ENCODE measurements at places on chromosomes 3 and 15.

- H3K27ac ChIP-seq, result no peak overlapping the region
- no peaks in the 10 kb centered on the region for H3K36me3 ChIP-seq
- H3K27me3 ChIP-seq, result peaks cover 20% of the 10 kb centered on the region
- no peak for DNase-seq
- H3K4me3 ChIP-seq, result no peak overlapping the region
Observed at GRCh38 chr15:69509131-69509530, 56.5 kb downstream of the RPLP1 start.

DNA sequence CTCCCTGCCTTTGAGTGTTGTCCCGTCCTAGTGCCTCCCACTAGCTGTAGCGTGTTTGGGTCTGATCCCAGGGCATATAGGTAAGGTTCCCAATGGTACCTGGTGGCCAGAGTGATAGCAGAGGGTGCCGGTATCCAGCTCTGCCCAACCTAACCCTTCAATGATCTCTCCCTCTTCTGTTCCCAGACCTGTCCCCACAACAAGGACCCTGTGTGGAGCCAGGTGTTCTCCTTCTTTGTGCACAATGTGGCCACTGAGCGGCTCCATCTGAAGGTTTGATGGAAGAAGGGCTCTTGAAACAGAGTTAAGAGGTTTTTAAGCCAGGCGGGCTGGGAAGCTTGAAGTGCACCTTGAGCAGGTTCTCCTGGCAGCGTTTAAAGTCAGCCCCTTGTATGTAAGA, 35.5 kb downstream of the ESYT3 start:
- no peak overlapping the region for H3K27ac ChIP-seq
- no peaks in the 10 kb centered on the region for H3K4me1 ChIP-seq
- H3K4me3 ChIP-seq, result no peak overlapping the region
- no peaks in the 10 kb centered on the region for H3K36me3 ChIP-seq
- no peak for DNase-seq
- peaks cover 7% of the 10 kb centered on the region for H3K27me3 ChIP-seq

- DNase-seq, result peak; percentile 39
- H3K4me1 ChIP-seq, result peaks cover 11% of the 10 kb centered on the region
- H3K27me3 ChIP-seq, result peaks cover 38% of the 10 kb centered on the region
- no peak overlapping the region for H3K27ac ChIP-seq
- no peaks in the 10 kb centered on the region for H3K36me3 ChIP-seq
Observed at GRCh38 chr3:46845397-46845859, 17.8 kb downstream of the MYL3 start.

GRCh38 chr3:100740207-100740606, 30.9 kb downstream of the TFG start:
- DNase-seq, result peak; percentile 50
- H3K4me1 ChIP-seq, result no peaks in the 10 kb centered on the region
- H3K36me3 ChIP-seq, result peaks cover 95% of the 10 kb centered on the region
- no peak overlapping the region for H3K4me3 ChIP-seq

DNA sequence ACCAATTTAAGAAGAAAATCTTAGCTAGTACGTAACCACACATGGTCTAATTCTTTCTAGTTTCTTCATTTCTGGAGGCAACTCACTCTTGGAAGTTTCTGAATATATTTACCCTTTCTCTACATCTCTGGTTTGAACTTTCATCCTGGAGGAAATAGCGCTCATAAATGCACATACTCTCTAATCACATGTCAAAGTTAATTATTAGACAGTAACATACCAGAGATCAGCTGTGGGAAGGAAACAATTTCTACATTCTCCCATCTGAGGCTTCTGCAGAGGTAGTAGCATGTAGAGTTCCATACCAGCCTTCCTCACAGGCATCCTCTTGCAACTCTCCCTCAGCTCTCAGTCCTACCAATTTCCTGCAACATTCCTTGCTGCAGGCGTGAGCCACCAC, 132.5 kb downstream of the RBPMS2 start:
- no peaks in the 10 kb centered on the region for H3K36me3 ChIP-seq
- H3K27ac ChIP-seq, result no peak overlapping the region
- no peak overlapping the region for H3K4me3 ChIP-seq
- H3K4me1 ChIP-seq, result peaks cover 5% of the 10 kb centered on the region

GRCh38 chr3:166554023-166554422, 716.8 kb upstream of the BCHE start:
- DNase-seq, result no peak
- H3K27me3 ChIP-seq, result no peaks in the 10 kb centered on the region
- H3K4me1 ChIP-seq, result no peaks in the 10 kb centered on the region
- H3K4me3 ChIP-seq, result no peak overlapping the region

- no peaks in the 10 kb centered on the region for H3K4me1 ChIP-seq
- no peaks in the 10 kb centered on the region for H3K36me3 ChIP-seq
- no peak overlapping the region for H3K4me3 ChIP-seq
- DNase-seq, result no peak
- H3K27ac ChIP-seq, result no peak overlapping the region
Observed at GRCh38 chr15:70604666-70605315, 158.6 kb downstream of the UACA start.

DNA sequence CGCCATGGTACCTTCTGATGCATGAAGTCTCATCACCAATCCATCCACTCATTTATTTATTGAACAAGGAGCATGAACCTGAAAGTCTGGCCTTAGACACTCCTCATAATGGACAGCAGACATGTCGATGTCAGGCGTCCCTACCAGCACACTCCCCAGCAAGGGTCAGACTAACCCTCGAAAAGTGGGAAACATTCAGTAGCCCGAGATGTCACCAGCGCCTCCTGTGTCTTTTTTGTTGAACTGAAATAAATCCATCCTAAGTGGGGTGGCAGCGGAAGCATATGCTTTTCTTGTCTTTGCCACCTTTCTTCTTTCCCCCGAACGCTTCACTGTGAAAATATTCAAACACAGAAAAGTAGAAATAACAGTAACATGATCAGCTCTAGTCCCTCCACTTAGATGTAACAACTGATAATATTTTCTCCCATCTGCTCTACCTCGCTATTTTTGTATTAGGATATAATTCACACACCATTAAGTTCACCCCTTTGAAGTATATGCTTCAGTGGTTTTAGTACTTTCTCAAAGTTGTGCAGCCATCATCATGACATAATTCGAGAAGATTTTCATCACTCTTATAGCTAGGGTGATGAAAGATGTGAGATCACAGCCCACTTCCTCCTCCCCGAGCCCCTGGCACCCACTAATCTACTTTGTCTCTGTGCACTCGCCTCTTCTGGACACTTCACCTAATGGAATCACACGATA, 121.6 kb downstream of the ADAMTS17 start:
- H3K36me3 ChIP-seq, result no peaks in the 10 kb centered on the region
- DNase-seq, result no peak
- no peak overlapping the region for H3K4me3 ChIP-seq
- no peaks in the 10 kb centered on the region for H3K4me1 ChIP-seq

DNA sequence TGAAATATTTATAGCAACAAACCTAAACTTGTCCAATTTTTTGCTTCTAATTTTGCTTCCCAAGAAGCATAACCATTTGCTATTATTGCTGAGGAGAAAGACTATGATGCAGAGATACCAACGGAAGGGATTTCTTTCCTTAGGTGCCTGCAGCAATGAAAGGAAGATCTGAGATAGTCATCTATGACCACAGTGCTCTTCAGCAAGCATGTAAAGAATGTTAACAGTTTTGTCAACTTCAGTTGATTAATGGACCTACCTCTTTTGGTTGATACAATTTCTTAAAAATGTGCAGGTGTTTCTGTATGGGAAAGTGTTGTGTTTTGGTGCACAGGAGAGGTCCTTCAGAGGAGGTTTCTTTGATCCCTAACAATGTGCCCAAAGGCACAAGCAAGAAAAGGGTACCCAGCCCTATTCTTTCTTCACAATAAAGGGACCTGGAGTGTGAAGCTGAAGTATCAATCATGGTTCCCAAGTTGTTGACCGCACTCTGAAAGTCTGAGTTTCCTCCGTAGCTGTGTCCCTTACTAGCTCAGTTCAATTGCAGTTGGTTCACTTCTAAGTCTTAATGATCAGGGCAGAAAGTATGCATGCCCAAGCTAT, 307.7 kb upstream of the KCNH8 start:
- no peak overlapping the region for H3K27ac ChIP-seq
- no peaks in the 10 kb centered on the region for H3K27me3 ChIP-seq
- H3K4me3 ChIP-seq, result no peak overlapping the region
- H3K36me3 ChIP-seq, result no peaks in the 10 kb centered on the region
- DNase-seq, result no peak

- H3K4me3 ChIP-seq, result no peak overlapping the region
- no peaks in the 10 kb centered on the region for H3K27me3 ChIP-seq
- no peaks in the 10 kb centered on the region for H3K4me1 ChIP-seq
- no peak overlapping the region for H3K27ac ChIP-seq
Observed at GRCh38 chr3:154135511-154136173, 14.5 kb downstream of the ARHGEF26 start.

DNA sequence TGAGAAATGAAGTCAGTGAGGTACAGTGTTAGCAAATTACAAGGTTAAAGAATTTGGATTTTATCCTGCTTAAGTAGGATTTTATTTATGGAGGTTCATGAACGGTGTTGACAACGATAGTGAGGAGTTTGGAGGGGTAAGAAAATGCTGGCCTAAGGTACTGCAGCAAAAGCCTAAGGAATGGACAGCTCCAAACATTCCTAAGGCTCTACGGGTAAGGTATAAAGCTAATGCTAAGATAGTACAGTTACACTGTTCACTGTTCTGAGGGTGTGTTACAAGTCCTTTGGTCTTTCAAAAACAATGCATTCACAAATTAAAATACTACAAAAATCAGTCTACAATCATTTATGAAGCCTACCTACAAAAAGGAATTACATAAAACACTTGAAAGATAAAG, 7.3 kb downstream of the MTMR10 start:
- peaks cover 6% of the 10 kb centered on the region for H3K36me3 ChIP-seq
- no peak overlapping the region for H3K4me3 ChIP-seq
- no peak for DNase-seq
- H3K27me3 ChIP-seq, result no peaks in the 10 kb centered on the region

GRCh38 chr3:187456250-187456649, 88.1 kb downstream of the RTP4 start:
- DNase-seq, result no peak
- no peak overlapping the region for H3K27ac ChIP-seq
- H3K4me1 ChIP-seq, result no peaks in the 10 kb centered on the region
- H3K27me3 ChIP-seq, result no peaks in the 10 kb centered on the region
- H3K36me3 ChIP-seq, result no peaks in the 10 kb centered on the region

GRCh38 chr3:168847291-168847883, 751.7 kb upstream of the GOLIM4 start:
- no peaks in the 10 kb centered on the region for H3K36me3 ChIP-seq
- no peak overlapping the region for H3K4me3 ChIP-seq
- H3K27ac ChIP-seq, result no peak overlapping the region

- no peak for DNase-seq
- H3K36me3 ChIP-seq, result no peaks in the 10 kb centered on the region
- no peak overlapping the region for H3K4me3 ChIP-seq
- no peaks in the 10 kb centered on the region for H3K27me3 ChIP-seq
- no peak overlapping the region for H3K27ac ChIP-seq
Observed at GRCh38 chr3:53030619-53031449, 15.0 kb downstream of the SFMBT1 start.

GRCh38 chr3:10725067-10725466, 91.0 kb upstream of the SLC6A11 start:
- no peaks in the 10 kb centered on the region for H3K4me1 ChIP-seq
- peak; percentile 22 for DNase-seq
- H3K4me3 ChIP-seq, result no peak overlapping the region
- H3K27ac ChIP-seq, result no peak overlapping the region

DNA sequence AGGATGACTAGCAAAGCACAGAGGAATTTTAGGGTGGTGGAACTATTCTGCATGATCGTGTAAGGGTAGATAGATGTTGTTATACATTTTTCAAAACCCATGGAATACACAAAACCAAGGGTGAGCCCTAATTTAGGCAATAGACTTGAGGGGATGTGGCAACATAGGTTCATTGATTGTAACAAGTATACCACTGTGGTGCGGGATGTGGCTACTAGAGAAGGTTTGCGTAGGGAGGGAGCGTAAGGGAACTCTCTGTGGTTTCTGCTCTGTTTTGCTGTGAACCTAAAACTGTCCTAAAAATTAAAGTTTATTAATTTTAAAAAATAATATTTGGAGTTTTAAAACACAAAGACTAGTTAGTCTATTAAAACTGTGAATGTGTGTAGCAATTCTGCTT, 202.8 kb downstream of the PLCL2 start:
- no peaks in the 10 kb centered on the region for H3K36me3 ChIP-seq
- H3K27me3 ChIP-seq, result peaks cover 5% of the 10 kb centered on the region
- H3K4me1 ChIP-seq, result no peaks in the 10 kb centered on the region
- H3K4me3 ChIP-seq, result no peak overlapping the region

GRCh38 chr3:160754371-160754854, 1.6 kb upstream of the PPM1L start:
- H3K27ac ChIP-seq, result no peak overlapping the region
- peaks cover 24% of the 10 kb centered on the region for H3K4me1 ChIP-seq
- peak; percentile 21 for DNase-seq
- H3K4me3 ChIP-seq, result peak overlapping the region; percentile 45

Measured in K562 (cell line).